RKO (cell line): ENCODE measurements at places on chromosomes 2 and 18.
A peak's percentile ranks its signal among the peaks of the same experiment; 100 is the strongest.

- DNase-seq: peak; percentile 96
Measured at GRCh38 chr2:675982-676646, 1.1 kb downstream of the TMEM18 start.

DNA sequence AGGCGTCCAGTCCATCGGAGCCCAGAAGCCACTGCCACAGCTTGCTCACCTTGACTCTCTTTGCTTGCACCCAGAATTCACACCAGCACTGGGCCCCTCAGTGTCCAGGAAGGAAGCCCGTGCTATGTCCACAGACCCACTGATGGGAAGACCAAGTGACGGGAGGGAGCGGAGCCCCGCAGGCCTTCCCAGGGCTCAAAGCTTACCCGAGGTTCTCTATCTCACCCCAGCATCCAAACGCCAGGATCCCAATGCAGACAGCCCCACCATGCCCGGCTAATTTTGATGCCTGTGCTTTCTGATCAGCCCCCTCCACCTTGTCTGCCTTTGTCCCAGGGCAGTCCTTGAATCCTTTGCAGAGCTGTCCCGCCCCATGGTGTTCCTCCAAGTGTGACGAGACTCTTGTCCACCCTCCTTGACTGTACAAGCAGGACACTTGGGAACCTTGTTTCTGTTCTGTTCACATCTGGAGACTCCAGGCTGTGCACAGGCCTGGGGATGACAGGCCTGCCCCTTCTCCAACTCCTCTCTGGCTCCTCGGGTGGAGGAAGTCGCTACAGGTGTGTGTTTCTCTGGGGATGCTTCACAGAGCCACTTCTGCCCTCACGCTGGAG is 12.0 kb downstream of the NPPC start:
- no peak for DNase-seq

GRCh38 chr18:79662034-79662433 is 17.6 kb upstream of the CTDP1 start:
- DNase-seq: no peak

GRCh38 chr2:195342061-195342460 is 315.0 kb upstream of the SLC39A10 start:
- no peak for DNase-seq

- DNase-seq: no peak
Measured at GRCh38 chr2:173876833-173877413, 88.2 kb downstream of the SP3 start.

DNA sequence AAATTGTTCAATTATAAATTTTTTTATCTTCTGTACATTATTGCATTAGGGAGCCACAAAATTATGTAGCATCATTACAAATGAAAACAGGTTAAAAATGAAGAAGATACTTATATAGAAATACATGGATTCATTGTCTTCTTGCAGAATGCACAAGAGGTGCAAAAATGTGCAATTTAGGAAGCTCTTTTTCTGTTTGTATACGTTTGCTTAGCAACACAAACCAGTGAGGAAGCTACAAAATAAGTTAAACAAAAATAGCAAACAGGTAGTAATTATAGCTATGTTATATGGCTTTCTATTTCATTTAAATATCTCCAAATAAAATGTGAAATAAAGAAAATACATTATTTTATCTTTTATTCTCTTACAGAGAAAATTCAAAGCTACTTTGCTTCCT is 177.6 kb upstream of the SESTD1 start:
- no peak for DNase-seq

DNA sequence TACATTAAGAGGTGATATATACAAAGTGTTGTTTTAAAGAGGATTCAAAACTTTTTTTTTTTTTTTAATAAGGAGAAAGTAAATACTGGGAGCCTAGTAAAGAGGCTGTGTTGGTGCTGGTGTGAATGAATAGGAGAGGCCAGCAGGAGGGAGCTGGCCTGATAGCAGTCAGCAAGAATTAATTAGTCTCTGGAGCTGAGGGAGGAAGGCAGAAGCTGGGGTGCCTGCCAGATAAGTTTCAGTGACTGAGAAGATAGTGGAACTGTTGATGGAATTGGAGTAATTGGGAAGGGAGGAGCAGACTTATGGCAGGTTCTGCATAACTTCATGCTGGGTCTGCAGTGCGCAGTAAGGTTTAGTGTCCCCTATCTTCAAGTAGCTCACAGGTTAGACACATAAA is 36.2 kb upstream of the SNORC start:
- no peak for DNase-seq

DNA sequence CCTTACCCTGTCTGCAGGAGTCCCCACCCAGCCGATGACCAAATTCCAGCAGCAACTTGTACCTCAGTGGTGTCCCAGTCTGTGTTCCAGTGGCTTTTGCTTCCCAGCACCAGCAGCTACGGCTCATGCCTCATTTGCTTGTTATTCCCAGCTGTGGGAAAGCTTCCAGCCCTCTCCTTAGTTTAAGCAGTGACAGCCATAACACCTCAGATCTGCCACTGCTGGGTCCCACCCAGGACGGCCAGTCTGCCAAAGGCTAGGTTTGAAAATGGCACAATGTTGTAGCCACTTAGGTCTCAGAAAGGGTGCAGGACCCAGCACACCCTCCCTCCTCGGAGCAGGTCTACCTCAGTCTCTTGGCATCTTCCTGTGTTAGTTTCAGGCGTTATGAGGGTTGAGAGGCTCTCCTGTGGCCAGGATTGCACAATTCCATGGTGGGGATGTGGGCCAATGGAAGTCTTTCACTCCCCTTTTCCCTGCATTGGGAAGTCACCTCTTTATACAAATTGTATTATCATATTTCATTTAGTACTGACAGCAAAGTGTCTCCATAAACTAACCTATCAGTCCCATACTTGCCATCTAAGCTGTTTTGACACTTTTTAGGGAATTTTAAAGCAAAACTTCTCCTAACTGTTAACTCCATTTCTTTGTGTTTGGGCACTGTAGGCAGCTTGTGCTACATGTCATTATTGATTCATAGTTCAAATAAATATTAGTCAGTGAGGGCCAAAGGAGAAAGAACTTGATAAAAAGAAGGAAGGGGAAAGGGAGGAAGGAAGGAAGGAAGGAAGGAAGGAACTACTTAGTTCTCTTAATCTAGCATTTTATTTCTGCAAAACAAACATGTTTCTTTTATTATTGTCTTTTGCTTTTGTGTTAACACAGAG is 62.9 kb upstream of the FAM110C start:
- no peak for DNase-seq

- no peak for DNase-seq
Measured at GRCh38 chr2:36807223-36807886, 110.8 kb downstream of the VIT start.

DNA sequence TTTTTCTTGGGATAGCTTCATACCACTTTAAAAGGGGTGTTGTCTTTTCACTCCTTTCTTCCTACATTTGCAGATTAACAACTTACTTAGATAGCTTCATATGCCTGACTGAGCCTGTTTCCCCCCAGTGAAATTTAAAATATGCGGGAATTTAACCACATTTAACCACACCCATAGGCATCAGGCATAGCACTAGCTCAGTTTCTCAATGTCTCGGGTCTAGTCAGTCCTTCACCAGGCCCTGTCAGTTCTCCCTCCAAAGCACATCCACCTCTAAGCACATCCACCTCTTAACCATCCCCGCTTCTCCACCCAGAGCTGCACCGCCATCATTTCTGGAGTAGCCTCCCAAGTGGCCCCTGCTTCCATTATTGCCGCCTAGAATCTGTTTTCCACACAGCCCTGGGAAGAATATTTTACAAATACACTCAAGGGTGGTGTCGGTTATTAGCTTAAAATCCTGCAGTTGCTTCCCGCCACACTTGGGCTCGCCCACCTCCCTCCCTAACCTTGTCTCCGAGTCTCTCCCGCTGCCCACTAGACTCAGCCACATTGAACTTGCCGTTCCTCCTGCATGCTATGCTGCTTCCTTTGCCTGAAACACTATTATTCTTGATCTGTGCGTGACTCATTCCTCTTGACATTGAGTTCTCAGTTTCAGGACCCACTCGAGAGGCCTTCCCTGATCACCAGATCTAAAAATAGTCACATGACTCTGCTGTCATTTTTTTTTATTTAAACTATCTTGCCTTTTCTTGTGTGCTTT is 68.3 kb downstream of the SPTBN1 start:
- DNase-seq: peak; percentile 13

GRCh38 chr2:214410918-214411554 is at the start of gene VWC2L:
Gene VWC2L, plus strand, starts transcription at chr2:214411054. Its CDS starts 3,140 bp downstream, at chr2:214414194.
- DNase-seq: peak; percentile 75

DNA sequence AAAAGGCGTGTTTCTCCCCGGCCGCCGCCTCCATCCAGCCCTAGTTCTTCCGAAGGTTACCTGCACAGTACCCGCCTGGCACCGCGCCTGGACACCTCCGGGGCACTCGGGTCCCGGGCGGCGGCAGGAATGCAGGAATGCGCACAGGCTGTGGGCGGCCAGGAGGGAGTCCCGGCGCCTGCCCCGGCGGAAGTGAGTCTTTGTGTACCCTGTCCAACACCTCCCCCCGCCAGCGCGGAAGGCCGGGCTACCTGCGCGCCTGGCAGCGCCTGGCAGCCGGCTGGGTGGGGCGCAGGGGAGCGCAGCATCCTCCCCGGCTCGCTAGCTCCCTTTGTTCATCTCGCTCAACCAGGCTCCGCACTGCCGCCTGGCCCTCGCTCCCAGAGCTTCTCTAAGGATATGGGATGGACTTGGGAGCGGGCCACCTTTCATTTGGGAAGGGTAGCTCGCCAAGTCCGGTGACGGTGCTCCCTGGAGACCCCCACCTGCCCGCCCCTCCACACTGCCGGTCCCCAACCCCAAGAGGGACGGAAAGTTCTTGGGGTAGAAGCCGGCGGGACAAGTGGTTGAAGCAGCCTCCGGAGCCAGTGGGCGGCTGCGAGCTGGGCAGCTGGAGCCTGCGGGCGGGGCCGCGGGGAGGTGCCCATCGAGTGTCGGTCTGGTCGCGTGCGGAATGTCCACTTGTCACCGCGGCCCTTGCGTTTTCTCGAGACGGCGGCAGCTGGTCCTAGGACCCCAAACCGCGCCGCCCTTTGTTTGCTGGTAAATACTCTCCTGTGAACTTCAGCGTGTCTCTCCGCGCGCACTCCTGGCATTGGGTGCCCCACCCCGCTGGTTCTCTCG is 1.2 kb upstream of the ST6GAL2 start:
- no peak for DNase-seq

GRCh38 chr2:47662552-47662951 is 120.4 kb upstream of the MSH6 start:
- DNase-seq: no peak

DNA sequence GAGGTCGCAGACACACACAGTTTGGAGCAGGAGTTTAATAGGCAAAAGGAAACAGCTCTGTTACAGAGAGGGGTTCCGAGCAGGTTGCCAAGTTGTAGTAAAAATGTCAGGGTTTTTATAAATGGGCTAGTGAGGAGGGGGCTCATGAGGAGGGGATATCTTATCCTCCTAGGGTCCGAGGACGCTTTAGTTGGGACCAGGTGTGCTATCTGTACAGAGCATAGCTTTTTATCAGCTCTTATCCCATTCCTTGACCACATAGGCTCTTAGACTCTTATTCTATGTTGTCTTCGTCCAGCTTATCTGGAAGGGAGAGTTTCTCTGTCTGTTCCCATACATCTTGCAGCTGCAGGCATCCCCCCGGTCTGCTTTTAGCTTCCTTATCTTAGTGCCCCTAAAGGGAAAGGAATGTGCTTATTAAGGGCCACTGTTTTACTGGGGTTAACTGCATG is 44.7 kb downstream of the PDK1 start:
- DNase-seq: no peak

GRCh38 chr2:42566837-42567321 is 1.6 kb upstream of the MTA3 start:
- no peak for DNase-seq

GRCh38 chr2:48471048-48471474 is 58.9 kb upstream of the STON1 start:
- DNase-seq: peak; percentile 65

DNA sequence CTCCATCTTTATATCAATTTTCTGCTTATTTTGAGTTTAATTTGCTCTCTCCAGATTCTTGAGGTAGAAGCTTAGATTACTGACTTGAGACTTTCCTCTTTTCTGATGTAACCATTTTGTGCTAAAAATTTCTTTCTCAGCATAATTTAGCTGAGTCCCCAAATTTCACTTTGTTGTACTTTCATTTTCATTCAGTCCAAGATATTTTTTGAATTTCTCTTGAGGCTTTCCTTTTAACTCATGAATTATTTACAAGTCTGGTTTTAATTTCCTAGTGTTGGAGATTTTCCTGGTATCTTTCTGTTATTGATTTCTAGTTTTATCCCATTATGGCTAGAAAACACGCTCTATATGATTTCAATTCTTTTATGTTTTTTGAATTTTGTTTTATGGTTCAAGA is 144.7 kb upstream of the PGAP1 start:
- no peak for DNase-seq

DNA sequence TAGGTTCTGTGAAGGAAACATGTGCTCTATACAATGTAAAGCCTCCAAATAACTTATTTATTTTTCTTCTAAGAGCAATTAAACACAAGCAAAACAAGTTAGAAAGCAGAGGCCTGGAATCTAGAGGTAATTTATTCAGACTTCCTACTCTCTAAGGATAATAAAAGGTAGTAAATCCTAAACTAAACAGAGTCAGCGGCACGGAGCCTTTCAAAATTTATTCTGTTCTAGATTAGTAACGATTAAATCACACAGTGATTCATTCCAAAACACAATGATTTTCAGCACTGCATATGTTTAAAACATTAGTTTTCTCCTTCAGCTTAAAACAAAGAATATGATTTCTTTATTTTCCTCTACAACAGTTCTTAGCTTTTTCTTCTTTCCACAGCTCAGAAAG is 160.9 kb downstream of the FBXO15 start:
- no peak for DNase-seq

- no peak for DNase-seq
Measured at GRCh38 chr2:41907141-41907540, 140.7 kb upstream of the PKDCC start.

- DNase-seq: no peak
Measured at GRCh38 chr2:169363560-169364150, 1.3 kb upstream of the LRP2 start.

GRCh38 chr2:21317131-21317530 is 193.4 kb downstream of the TDRD15 start:
- DNase-seq: peak; percentile 16

- no peak for DNase-seq
Measured at GRCh38 chr2:110925479-110925878, 193.1 kb downstream of the ACOXL start.

GRCh38 chr2:74297391-74297790 is 45.8 kb downstream of the SLC4A5 start:
- no peak for DNase-seq

- no peak for DNase-seq
Measured at GRCh38 chr2:70202236-70202806, 11.5 kb upstream of the C2orf42 start.

GRCh38 chr2:88179228-88179679 is 9.1 kb downstream of the THNSL2 start:
- no peak for DNase-seq

GRCh38 chr2:103739921-103740320 is 978.1 kb downstream of the TMEM182 start:
- no peak for DNase-seq

- no peak for DNase-seq
Measured at GRCh38 chr2:205808486-205809121, 126.3 kb downstream of the NRP2 start.

- DNase-seq: no peak
Measured at GRCh38 chr2:8036366-8036765, 645.5 kb upstream of the ID2 start.

GRCh38 chr2:231519975-231520555 is 10.2 kb downstream of the NMUR1 start:
- DNase-seq: no peak

GRCh38 chr2:9333591-9334171 is 89.6 kb downstream of the ITGB1BP1 start:
- DNase-seq: peak; percentile 66

- DNase-seq: peak; percentile 64
Measured at GRCh38 chr18:54444319-54444914, 86.7 kb downstream of the C18orf54 start.

GRCh38 chr2:105034170-105034569 is 3.7 kb upstream of the MRPS9 start:
- DNase-seq: peak; percentile 30

GRCh38 chr2:39686456-39686855 is 20.7 kb downstream of the TMEM178A start:
- no peak for DNase-seq
